Endothelial cell of umbilical vein (primary cell): ENCODE measurements at places on chromosomes 16 and 17. TPM values are rescaled to one million over a fixed set of nuclear protein-coding genes. Genes with fewer than 3 reads are reported as not detected.

DNA sequence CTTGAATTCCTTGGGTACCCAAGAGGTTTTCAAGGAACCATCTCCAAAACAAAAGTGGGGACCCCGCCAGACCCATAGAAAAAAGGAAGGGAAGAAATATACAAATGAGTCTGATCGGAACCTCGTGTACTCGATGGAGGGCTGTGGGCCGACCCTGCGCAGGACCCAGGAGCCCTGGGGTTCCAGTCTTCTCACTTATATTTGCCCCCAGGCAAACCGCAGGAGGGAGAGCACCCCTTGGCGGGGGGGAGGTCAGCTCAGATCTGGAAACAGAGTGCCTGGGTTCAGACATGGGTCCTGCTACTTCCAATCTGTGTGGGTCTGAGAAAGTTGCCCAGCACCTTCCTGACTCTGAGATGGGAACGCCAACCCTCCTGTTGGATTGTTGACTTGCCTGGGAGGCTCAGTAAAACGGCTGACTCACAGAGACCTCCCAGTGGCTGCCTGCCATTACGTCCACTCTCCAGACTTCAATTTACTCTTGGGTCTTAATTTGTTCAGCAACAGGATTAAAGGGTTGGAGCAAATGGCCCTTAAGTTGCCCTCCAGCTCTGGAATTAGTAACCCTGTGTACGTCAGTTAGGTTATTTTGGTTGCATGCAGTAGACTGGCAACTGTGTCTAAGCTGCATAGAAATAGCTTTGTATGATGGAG is 24.9 kb upstream of the CACNG4 start:
- no peaks in the 10 kb centered on the region for H3K36me3 ChIP-seq
- no peak overlapping the region for H3K4me3 ChIP-seq
- no peak for DNase-seq
- peaks cover 7% of the 10 kb centered on the region for H3K27me3 ChIP-seq

DNA sequence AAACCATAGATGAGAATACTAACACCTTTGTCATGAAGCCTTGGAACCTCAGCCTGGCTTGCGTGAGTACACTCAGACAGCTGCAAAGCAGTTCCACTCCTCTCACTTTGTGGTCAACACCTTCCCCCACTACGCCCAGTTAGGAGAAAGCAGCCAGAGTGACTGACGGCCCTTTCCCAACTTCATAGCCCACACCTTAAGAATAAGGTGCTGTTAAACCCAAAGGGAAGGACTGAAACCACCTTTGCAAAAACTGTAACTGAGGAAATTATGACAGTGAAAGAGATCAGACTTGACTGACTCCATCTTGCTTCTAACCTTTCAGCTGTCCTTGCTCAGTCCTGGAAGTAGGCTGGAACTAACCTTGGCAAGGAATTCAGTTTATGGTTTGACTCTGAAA is 13.7 kb downstream of the N4BP1 start:
- no peaks in the 10 kb centered on the region for H3K36me3 ChIP-seq
- H3K4me1 ChIP-seq = peaks cover 20% of the 10 kb centered on the region
- no peak for DNase-seq
- no peaks in the 10 kb centered on the region for H3K27me3 ChIP-seq
- H3K27ac ChIP-seq = no peak overlapping the region
- no peak overlapping the region for H3K4me3 ChIP-seq

- H3K27ac ChIP-seq = no peak overlapping the region
- H3K27me3 ChIP-seq = no peaks in the 10 kb centered on the region
- no peak for DNase-seq
- no peak overlapping the region for H3K4me3 ChIP-seq
- no peaks in the 10 kb centered on the region for H3K36me3 ChIP-seq
- no peaks in the 10 kb centered on the region for H3K4me1 ChIP-seq
These were observed 1026.5 kb upstream of the EEF2KMT start for GRCh38 chr16:6124136-6124535.

DNA sequence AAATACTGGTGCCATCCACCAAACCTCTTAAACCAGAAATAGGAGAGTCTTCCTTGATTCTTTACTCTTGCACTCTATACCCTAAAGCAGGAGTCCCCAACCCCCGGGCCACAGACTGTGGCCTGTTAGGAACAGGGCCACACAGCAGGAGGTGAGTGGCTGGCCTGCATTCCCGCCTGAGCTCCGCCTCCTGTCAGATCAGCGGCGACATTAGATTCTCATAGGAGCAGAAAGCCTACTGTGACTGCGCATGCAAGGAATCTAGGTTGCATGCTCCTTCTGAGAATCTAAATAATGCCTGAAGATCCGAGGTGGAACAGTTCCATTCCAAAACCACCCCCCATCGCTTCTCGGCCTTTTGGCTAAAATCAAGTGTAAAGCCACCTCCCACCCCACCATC is 30.3 kb upstream of the SRCIN1 start:
- peaks cover 5% of the 10 kb centered on the region for H3K27me3 ChIP-seq
- no peaks in the 10 kb centered on the region for H3K4me1 ChIP-seq
- no peak overlapping the region for H3K27ac ChIP-seq

DNA sequence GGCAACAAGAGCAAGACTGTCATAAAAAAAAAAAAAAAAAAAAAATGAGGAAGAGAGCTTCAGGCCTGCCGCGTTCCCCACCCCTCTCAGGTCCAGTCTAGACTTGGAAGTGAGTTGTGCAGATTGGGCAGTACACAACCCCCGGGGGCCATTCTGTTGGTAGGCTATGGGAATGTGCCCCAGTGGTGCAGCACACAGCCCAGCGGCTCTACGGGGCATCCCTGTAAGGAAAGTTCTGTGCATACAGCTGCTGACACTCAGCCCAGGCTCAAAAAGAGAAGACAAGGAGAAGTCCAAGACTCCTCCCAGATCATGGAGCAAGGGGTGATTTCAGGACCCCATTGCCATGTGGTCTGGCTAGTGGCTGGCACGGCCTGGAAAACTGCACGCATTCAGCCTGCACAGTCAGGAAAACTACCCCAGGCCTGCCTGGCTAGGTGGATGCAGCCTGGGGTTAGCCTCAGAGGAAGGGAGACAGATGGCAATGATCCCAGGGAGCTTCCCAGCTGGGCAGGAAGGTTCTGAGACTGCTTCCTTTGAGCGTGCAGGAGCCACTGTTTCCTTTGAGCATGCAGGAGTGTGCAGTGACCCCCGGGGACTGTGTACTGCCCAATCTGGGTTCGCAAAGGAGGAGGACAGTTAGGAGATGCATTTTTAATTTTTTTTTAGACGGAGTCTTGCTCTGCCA is 44.8 kb downstream of the PECAM1 start:
- peaks cover 41% of the 10 kb centered on the region for H3K4me1 ChIP-seq
- H3K27me3 ChIP-seq = no peaks in the 10 kb centered on the region
- H3K27ac ChIP-seq = peak overlapping the region; percentile 80
- H3K4me3 ChIP-seq = no peak overlapping the region
- peak; percentile 83 for DNase-seq
- H3K36me3 ChIP-seq = peaks cover 38% of the 10 kb centered on the region

DNA sequence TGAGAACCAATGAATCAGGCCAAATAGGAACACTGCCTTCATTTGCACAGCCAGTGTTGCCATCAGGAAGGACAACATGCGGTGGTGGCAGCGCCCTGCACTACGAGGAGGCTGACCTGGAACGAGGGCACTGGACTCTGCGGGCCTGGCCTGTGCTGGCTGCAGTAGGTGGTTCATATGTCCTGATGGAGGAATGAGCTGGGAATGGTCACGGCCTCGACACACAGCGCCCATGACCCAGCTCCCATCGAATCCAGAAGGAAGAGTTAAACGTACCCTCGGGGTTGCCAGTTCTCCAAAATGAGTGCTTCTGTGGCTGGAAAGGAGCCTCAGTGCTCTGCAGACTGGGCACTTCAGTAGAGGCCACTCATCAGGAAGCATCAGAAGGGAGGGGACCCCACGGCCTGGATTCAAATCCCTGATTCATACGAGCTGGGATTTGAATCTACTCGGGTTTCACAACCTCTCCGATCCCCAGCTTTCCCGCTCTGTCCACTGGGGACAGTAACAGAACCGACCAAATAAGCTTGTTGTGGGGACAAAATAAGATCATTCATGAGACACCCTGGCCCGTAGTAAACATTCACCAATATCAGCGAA is 85.5 kb downstream of the ZDHHC7 start:
- H3K4me3 ChIP-seq = no peak overlapping the region
- DNase-seq = no peak
- no peaks in the 10 kb centered on the region for H3K4me1 ChIP-seq
- H3K27me3 ChIP-seq = no peaks in the 10 kb centered on the region
- H3K27ac ChIP-seq = no peak overlapping the region

Gene CDH5
- total RNA-seq = 765 and 804 TPM in 2 replicates

Gene PRSS27
- 0.53 and 0.60 TPM in 2 replicates for total RNA-seq

Gene PLA2G10
- not detected in 2 replicates for total RNA-seq

Gene ABCC6
- 0.84 and 0.95 TPM in 2 replicates for total RNA-seq

Gene UMOD
- not detected in 2 replicates for total RNA-seq
